Left lung (tissue), 14 donors: ENCODE measurements at places on chromosomes 2 and 18.

DNA sequence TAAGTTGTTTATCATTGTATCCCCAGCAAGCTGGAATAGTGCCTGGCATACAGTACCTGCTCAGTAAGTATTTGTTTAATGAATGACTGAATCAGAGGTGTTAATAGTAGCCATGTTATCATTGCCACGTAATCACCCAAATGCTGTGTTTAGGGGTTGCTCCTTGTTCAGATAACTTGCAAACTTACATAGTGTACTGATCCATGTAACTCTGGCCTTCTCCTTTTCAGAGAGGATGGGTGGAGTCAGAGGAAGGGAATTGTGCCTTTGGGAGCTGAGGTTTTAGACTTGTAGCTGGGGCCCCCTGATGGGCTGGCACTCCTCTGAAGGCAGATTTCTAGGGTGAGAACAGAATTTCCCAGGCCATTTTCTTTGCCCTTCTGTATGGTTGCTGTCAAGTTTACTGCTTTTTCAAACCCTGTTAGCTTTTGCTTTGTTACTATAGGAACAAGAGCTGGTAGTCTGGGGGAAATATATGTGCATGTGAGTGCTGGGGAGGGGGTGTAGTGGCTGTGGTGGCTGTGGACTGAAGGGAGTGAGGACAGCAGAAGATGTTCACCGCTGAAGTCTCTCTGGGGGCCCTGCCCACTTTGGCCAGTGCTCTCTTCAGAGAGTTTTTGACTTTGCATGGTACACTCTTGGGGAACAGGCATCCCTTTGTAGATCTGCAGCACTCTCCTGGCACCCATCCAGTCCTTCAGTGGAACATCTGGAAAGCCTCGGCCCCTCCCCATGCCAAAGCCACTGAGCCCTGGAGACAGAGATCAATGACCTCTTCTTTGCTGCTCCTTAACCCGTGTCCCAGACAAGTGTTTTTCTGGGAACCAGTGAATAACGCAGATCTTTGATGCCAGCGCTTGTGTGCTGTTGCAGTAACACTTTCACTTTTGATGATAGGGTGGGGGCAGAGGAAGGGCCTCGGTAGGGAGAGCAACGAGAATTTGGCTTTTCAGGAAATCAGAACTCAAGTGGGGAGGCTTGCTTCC, 209.0 kb downstream of the PRKCE start:
- DNase-seq: peak; percentile 60

- no peak for DNase-seq
These were observed 80.3 kb downstream of the TPO start for GRCh38 chr2:1493431-1494126.

DNA sequence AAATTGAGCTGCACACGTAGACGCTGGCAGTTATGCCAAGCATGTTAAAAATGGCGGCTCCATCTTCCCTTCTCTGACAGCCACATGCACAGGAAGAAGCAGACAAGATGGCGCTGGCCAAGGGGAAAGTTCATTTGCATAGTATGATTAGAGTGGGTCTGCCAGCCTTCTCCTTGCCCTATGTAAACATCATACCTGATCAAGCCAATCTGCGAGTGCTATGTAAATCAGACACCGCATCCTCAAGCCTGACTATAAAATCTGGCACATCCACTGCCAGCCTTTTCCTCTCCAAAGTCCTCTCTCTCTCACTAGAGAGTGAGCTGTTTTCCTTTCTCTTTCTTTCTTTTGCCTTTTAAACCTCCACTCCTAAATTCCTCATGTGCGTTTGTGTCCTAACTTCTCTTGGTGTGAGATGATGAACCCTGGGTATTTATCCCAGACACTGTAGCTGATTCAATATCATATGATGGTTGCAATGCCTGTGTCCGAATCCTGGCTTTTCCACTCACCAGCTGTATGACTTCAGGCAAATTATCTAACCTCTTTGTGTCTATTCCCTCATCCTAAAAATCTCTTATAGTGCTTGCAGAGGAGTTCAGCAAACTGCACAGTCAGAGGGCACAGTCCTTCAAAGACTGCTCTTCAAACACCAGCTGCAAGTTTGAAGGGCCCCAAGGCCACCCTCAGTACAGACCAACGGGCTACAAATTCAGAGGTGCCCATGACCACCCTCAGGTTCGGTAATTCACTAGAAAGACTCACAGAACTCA, 39.3 kb upstream of the ITSN2 start:
- DNase-seq: no peak

- peak; percentile 77 for DNase-seq
These were observed 8.7 kb upstream of the TXNDC2 start for GRCh38 chr18:9876867-9877654.

DNA sequence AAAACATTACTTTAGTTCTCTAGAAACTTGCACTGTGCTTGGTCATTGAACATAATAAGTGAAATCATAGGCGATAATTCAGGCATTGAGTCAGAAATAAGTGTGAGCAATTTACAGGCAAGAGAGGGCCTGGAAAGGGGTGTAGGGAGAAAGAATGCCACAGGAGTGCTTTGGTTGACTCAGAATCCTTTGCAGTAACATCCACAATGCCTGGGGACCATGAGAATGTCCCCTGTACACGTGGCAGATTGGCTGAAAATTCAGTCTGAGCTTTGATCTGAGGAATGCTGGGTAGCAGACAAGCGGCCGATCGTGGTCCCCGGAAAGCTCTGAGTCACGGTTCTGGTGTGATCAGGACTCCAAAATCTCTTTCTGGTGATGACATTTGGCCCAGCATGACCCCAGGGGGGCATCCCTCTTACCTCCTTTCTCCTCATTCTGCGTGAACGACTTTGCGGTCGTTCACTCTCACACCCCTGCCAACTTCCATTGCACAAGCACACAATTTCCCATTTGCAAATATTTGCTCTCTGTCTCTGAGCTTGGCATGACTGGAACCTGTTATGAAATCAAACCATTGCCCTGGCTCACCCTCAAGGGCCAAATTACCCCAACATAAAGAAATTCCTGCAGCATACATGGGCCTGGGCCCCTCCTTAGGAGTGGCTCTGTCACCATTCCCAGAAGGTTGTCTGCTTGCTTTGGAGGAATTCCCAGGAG, 305.0 kb upstream of the EPAS1 start:
- DNase-seq: peak; percentile 44
